ENCODE measurements at places on chromosomes 2 and 18.

- DNase-seq: no peak
These were observed 7.6 kb upstream of the ASXL2 start for GRCh38 chr2:25885933-25886332.

GRCh38 chr18:59459369-59460071, 100.5 kb upstream of the LMAN1 start:
- DNase-seq: no peak

- no peak for DNase-seq
These were observed 2.0 kb upstream of the MYT1L start for GRCh38 chr2:2333076-2333475.

DNA sequence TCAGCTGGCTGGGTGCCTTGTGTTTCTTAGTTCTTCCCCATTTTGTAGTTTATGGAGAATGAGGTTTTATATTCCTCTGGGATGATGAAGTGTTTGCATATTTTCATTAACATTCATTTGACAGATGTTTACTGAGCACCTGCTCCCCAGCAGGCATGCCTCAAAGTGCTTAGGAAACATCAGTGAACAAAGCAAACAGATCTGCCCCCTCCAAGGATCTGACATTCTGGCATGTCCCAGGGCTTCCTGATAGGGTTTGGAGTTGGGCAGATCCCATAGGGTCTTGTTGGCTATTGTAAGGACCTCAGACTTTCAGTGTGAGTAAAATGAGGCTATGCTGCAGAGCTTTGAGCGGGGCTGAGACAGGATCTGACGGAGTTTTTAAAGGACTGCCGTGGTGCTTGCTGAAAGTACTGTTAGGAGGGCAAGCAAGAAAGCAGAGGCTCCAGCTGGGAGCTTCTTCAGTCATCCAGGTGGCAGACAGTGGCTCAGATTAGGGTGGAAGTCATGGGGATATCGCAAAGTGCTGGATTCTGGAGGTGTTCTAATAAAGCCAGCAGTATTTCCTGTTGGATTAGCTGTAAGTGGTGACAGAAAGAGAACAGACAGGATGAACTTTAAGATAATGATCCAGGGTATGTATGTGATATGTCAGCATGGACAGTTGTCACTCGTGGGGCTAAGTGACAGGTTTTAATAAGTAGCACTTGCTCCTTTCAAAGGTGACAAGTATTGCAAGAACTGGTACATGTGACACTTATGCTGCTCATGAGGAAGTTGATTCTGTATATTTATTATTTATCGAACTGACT, 11.3 kb upstream of the IAH1 start:
- no peak for DNase-seq

DNA sequence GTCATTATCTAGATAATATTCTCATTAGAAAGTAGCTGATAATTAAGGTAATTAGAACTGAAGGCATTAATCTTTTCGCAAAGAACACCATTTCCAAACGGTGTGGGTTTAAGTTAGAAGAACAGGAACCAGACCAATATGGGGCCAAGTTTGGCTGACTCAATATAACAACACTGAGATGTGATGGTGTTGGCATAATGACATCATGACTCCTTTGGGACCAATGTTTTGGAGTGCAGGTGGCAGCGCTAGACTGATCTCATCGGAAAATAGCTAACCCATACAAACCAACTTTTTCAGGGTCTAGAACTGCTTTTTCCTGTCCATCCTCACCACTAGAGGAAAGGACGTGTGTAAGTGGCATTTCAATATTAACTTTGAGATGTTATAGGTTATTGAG, 1171.7 kb upstream of the ZEB2 start:
- DNase-seq: no peak

GRCh38 chr2:188808947-188809355, 165.2 kb upstream of the COL3A1 start:
- DNase-seq: no peak

GRCh38 chr18:43893001-43893637, 615.8 kb upstream of the SYT4 start:
- no peak for DNase-seq

- no peak for DNase-seq
These were observed 588.7 kb upstream of the SALL3 start for GRCh38 chr18:78390952-78391348.

GRCh38 chr2:1731963-1732768, 12.1 kb downstream of the PXDN start:
- DNase-seq: no peak

DNA sequence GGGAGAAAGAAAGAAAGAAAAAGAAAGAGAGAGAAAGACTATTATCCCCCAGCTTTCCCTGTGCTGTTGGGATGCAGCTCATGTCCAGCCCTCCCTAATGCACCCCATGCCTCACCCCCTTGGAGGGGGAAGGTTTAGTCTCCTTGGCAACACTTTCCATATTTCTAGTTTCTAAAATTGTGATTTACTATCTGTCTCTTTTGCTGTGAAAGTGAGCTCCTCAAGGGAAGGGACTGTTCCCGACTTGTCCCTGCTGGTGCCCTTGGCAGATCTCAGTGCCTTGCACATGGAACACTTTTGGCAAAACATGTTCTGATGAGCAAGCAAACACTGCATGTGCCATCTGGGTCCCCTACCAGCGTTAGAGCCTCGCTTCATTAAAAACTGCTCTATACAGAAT, 11.7 kb upstream of the NAPG start:
- no peak for DNase-seq

- DNase-seq: no peak
These were observed 51.6 kb upstream of the TAF1B start for GRCh38 chr2:9791711-9792110.

DNA sequence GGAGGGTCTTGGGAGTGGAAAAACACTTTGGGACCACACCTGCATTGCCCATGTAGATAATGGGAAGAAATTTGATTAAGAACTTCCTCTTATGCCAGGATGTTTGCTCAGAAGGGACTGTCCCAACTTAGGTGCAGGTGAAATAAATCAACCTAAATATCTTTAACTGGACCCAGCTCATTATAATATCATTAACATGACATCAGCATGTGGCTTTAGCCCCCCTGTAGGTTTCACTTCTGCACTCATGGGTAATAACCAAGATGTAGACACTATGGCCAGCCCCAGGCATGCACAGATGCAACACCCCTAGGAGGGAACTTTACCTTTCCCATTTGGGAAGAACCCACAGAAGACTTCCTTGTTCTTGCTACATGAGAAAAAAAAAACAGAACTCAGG, 227.4 kb upstream of the ZNF804A start:
- no peak for DNase-seq
